CD4-positive, alpha-beta T cell treated with Interleukin-17A for 4 hours (primary cell): ENCODE measurements at places on chromosomes 7 and 10.

DNA sequence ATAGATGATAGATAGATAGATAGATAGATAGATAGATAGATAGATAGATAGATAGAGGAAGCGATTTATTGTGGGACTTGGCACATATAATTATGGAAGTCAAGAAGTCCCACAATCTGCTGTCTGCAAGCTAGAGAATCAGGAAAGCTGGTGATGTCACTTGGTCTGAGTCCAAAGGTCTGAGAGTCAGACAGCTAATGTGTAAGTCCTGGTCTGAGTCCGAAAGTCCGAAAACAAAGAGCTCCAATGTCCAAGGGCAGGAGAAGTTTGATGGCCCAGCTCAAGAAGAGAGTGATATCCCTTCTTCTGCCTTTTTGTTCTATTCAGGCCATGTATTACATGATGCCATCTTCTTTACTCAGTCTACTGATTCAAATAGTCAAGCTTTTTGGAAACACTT lies 53.8 kb upstream of the TCF7L2 start:
- DNase-seq, result no peak

- no peak for DNase-seq
These were observed 23.3 kb upstream of the PDGFA start for GRCh38 chr7:542713-543500.

GRCh38 chr7:271266-272107 lies 18.5 kb upstream of the FOXL3 start:
- DNase-seq, result no peak

DNA sequence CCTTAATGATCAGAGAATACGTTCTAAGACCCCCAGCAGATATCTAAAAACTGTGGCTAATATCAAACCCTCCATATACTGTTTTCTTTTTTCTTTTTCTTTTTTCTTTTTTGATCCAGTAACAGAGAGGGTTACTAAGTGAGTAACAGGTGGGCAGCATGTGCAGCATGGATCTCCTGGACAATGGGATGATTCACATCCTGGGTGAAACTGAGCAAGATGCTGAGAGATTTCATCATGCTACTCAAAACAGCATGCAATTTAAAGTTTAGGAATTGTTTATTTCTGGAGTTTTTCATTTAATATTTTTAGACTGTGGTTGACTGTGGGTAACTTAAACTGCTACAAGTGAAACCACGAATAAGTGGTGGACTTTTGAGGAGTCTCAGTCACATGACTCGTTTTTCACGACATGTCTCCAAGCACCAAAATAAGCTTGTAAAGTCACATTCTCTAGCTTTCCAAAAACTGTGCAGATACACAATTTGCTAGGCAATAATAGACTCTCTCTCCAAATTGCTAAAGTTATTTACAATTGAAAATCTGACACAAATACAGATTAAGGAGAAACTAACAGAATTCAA lies 716.2 kb downstream of the NXPH1 start:
- DNase-seq, result no peak

DNA sequence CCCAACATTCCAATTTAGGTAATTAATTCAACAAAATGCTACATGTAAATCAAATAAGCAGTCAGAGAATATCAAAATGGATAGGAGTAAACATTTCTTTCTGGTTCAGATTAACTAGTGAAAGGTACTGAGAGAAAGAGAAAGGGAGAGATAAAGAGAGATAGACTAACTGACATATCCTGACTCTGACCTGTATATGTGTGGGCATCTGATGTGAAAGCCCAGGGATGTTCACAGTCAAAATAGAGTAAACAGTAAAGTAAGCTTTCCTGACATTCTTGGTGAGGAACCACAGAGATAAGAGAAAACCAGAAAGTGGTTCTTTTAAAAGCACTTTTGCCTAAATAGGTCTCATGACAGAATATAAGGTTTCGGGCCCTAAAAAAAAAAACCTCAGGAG lies 37.5 kb upstream of the ANK3 start:
- DNase-seq, result no peak

GRCh38 chr7:30799206-30799975 lies 28.2 kb downstream of the MINDY4 start:
- DNase-seq, result no peak

- DNase-seq, result no peak
These were observed 5.2 kb upstream of the KIF5B start for GRCh38 chr10:32061440-32061839.

DNA sequence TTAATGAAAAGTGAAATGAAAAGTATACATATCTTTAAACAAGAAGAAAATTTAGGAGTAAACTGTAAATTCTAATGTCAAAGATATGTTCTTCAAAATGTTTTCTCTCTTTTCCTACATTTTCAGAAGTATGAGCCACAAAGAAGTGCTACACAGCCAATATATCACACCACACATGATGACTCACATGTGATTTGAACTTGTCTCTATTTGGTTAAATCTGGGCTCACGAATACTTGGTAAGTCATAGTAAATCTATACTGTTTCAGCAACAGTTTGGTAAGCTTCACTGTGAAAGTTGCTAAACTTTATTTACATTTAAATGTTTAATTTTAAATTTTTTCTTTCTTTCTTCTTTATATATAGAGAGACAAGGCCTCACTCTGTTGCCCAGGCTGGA lies 380.6 kb upstream of the IGFBP3 start:
- no peak for DNase-seq
